Uterus (tissue), 4 donors: ENCODE measurements at places on chromosomes 11 and 22. TPM values are rescaled to one million over a fixed set of nuclear protein-coding genes. Genes with fewer than 3 reads are reported as not detected.

DNA sequence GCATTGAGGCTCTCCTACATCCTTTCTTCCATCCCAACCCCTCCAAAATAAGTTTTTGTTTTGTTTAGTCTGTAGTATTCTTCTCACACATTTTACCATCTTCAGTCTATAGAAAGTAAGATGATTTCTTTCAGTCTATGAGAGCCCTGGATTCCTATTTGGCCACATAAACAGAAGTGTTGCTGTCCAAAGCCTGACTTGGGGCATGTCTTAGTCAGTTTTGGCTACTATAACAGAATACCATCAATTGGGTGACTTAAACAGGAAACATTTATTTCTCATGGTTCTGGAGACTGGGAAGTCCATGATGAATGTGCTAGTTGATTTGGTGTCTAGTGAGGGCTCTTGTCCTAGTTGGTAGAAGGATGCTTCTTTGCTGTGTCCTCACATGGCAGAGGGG lies 146.8 kb upstream of the DDI1 start:
- DNase-seq: no peak

OVCH2 gene
- total RNA-seq: 0.21 TPM

GRCh38 chr11:95760941-95761340 lies 28.6 kb downstream of the FAM76B start:
- no peak for DNase-seq

GRIA4 gene
- not detected for total RNA-seq

DNA sequence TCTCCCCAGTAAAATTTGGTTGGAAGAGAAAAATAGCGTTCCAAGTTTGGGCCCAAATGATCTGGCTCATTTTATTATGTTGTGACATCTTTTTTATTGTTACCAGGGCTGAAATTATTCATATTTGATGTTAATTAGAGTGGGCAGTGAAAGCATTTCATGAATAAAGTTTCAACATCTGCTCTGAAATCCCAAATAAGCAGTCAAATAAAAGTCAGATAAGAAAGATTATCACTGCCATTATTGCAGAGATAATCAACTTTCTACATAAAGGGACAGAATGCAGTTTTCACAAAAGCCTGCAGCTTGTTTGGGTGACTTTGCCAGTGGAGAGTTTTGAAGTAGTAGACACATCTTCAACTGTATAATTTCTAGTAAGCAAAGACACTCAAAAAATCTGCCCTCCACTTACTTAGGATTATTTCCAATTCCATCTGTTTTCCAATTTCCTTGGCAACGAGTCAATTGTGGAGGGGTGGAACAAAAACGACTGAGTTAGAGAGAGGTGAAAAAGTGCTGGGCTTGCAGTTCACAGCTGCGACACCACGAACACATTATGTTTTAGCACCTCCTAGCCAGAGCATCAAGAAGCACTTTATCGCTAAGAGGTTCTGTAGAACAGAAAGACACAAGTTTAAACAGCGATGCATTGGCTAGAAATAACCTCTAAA lies 9.0 kb downstream of the TECTA start:
- no peak for DNase-seq

PSMA1 gene
- total RNA-seq: 129 TPM

DNA sequence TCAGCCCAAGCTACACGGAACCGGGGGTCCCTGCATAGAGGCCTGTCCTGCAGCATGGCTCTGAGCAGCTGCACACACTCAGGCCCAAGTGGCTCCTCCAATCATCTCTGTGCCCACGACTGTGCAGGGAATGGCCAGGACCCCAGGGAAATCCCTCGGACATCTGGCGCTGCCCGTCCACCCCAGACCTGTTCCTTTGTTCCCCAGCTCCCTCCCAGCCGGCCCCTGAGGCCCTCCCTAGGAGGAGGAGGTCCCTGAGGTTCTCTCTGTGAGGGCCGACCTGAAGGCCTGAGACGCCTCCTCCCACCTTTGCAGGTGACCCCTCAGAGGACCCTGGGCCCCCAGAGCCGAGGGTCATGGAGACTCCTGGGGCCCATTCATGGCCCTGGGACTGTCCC lies 1.1 kb downstream of the MLC1 start:
- no peak for DNase-seq

GLYAT gene
- total RNA-seq: not detected

- no peak for DNase-seq
Measured at GRCh38 chr22:40648386-40648785, 11.9 kb upstream of the MRTFA start.

DNA sequence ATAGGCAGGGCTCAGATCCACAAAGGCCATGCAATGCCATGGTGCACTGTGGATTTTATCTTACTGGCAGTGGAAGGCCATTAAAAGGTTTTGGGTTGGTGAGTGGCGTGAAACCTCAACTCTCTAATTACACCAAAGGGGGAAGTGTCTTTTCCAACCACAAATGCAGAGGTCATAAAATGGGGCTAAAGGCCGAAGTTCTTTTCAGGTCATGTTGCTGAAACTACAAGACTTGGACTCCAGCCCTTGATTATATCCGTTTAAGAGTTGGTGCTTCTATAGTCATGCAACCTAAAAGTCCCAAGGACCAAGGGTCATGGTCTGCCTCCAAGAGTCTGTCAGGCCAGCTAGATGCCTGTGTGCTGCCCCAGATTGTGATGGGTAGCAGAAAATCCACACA lies 434.3 kb downstream of the RAB38 start:
- DNase-seq: no peak

DNA sequence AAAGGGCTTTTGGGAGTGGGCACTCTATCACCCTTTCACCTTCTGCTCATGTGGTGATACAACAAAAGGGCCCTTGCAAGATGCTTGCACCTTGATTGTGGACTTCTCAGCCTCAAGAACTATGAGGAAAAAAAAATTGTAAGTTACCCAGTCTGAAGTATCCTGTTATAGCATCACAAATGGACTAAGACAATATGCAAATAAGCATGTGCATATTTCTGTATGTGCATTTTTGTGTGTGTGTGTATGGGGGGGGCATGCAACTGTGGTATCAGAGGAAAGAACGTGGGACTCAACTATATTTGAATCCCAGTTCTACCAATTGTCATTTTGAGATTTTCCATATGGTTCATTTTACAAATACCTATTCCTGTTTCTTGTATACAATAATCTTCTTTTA lies 10.9 kb downstream of the JRKL start:
- DNase-seq: no peak

GRCh38 chr11:109112821-109113280 lies 309.1 kb upstream of the C11orf87 start:
- DNase-seq: no peak

HOATZ gene
- total RNA-seq: 2.6 TPM

- no peak for DNase-seq
Measured at GRCh38 chr11:72668629-72669347, 5.4 kb downstream of the PDE2A start.

MPZL2 gene
- total RNA-seq: 191 TPM

- no peak for DNase-seq
Measured at GRCh38 chr11:1546077-1546535, 26.0 kb downstream of the DUSP8 start.

CHST1 gene
- 4.9 TPM for total RNA-seq

- DNase-seq: no peak
Measured at GRCh38 chr11:70048279-70049024, 29.7 kb upstream of the ANO1 start.

- DNase-seq: no peak
Measured at GRCh38 chr22:49951986-49952896, 8.3 kb upstream of the PIM3 start.

NAV2 gene
- 2.6 TPM for total RNA-seq

DNA sequence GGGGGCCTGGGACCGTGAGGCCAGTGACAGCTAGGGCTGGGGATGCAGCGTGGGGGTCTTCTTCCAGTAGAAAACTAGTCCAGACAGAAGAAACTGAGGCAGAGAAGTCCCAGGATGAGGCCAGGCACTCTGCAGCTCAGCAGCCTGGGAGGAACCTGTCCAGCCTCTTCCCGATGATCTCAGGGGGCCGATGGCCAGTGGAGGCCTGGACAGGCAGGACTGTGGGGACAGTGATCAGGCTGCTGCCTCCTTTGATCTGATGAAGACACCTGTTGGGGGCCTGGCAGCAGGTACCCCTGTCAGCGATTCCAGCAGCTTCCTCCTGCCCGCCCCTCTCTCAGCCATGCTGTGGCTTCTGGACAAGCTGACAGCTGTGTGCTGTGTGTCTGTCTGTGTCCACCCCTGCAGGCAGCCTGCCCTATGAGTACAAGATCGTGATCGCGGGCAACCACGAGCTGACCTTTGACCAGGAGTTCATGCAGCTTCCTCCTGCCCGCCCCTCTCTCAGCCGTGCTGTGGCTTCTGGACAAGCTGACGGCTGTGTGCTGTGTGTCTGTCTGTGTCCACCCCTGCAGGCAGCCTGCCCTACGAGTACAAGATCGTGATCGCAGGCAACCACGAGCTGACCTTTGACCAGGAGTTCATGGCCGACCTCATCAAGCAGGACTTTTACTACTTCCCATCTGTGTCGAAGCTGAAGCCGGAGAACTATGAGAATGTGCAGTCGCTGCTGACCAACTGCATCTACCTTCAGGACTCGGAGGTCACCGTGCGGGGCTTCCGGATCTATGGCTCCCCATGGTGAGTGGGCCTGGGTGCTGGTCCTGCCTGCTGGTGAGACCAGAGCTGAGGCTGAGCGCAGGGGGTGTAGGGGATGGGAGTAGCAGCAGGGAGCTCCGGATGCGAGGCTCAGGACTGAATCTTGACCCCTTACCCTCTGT lies 62.6 kb downstream of the MPPED1 start:
- DNase-seq: no peak

DNA sequence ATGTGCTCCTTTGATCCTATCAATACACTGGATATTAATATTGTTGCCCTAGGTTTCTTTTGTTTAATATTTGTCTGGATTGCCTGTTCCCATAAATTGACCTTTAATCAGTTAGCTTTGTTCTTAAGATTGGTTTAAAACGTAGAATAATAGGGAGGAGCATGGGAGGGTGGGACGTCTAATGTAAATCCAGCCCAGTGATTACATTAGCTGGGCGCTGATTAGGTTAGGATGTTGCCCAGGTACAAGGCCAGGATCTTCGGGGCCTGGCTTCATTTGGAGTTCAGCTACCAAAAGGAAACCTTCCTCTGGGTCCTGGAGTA lies at the start of gene SRSF8:
SRSF8 (plus strand) TSS at position 204 of the 323 bp plus-strand sequence. CDS start 308 bp downstream, outside the sequence.
- no peak for DNase-seq

SSTR3 gene
- 5.8 TPM for total RNA-seq

OR8G5 gene
- not detected for total RNA-seq

DNA sequence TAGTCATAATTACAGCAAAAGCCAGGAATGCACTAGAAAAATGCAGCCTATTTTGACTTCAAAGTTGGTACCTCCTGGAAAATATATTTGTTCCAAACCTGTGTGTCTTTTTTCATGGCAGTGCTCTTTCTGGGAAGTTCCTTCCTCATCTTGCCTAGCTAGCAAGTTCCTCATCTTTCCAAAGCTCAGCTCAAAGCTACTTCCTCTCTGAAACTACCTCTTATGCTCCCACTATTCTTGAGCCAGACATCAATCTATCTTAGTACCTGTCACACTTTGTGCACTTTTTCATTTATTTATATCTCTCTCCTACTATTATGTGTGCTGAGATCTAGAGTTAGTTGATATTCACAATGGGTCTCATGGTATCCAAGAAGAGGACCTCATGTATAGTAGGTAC lies 191.6 kb upstream of the CCDC90B start:
- DNase-seq: no peak

B3GAT1 gene
- 0.76 TPM for total RNA-seq

APOBEC3H gene
- not detected for total RNA-seq

RAG2 gene
- not detected for total RNA-seq

DNA sequence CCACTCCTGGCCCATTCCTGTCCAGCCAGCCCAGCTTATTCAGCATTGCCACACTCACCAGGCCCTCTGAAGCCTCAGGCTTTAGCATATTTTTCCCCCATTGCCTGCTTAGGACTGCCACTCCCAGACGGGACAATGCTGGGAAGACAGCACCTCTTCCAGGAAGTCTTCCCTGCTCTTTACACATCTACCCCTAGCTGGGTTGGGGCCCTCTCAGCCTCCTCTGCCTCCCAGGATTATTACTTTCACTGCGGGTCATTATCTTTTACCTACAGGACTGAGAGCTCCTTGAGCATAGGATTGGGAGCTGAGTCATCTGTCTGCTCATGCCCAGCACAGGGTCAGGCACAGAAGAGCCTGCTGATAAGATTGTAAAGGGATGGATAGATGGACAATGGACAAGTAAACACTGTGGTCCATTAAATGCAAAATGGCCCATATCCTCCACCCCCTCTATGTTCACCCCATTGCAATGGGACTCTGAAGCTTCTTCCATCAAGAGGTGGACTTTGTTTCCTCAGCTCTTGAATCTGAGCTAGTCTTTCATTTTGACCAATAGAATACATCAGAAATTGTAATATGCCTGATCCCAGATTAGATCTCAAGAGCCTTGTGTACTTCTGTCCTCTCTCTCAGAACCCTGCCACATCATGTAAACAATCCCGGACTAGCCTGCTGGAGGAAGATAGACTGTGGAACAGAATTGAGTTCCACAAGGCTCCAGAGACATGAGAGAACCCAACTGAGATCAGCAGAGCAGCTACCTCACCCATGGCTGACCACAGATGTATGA lies 32.0 kb upstream of the LRRC32 start:
- DNase-seq: no peak

- DNase-seq: peak; percentile 83
Measured at GRCh38 chr11:67373648-67374570, 511 bp upstream of the CLCF1 start.

CHRM1 gene
- total RNA-seq: not detected

DNA sequence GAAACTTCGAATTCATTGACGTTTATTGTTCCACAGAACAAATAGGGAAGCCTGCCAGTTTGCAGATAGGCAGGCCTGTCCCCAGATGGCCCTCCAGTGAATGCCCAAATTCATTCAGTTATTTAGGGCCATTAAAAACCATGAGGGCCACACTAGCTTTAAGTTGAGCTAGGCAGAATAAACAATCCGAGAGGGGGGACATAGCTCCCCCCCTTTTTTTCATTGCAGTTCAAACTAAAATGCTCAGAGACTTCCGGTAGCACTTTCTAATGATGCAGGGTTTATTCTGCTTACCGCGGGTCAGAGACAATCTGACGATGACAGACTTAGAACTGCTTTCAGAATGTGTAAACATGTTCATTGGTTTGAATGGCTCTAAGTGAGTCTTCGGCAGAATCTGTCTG lies 72.0 kb downstream of the ZBTB16 start:
- no peak for DNase-seq

MFRP gene
- total RNA-seq: 0.07 TPM
